ENCODE measurements at places on chromosomes 11 and 22.
A peak's percentile ranks its signal among the peaks of the same experiment; 100 is the strongest.

DNA sequence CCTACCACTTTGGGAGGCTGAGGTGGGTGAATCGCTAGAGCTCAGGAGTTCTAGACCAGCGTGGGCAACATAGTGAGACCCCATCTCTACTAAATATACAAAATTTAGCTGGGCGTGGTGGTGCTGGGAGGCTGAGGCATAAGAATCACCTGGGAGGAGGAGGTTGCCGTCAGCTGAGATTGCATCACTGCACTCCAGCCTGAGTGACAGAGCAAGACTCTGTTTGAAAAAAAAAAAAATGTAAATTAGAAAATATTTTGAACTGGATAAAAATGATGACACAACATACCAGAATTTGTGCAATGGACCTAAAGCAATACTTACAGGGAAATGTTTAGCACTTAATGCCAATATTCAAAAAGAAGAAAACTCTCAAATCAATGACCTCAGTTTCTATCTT, 46.4 kb downstream of the ATG16L2 start:
- no peak for DNase-seq

DNA sequence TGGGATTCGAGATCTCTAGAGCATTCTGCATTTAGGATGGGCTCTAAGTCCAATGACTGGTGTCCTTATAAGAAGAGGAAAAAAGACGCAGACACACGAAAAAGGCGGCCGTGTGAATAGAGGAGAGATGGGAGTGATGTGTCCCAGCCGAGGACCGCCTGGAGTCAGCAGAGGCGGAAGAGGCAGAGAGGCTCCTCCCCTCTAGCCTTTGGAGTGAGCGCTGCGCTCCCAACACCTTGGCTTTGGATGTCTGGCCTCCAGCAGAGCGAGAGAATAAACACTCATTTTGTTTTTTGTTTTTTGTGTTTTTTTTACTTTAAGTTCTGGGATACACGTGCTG, 83.0 kb upstream of the RTL6 start:
- no peak for DNase-seq

GRCh38 chr11:129189646-129190045, 2.5 kb downstream of the ARHGAP32 start:
- DNase-seq, result no peak

GRCh38 chr11:126328001-126328390, 24.1 kb downstream of the DCPS start:
- no peak for DNase-seq

DNA sequence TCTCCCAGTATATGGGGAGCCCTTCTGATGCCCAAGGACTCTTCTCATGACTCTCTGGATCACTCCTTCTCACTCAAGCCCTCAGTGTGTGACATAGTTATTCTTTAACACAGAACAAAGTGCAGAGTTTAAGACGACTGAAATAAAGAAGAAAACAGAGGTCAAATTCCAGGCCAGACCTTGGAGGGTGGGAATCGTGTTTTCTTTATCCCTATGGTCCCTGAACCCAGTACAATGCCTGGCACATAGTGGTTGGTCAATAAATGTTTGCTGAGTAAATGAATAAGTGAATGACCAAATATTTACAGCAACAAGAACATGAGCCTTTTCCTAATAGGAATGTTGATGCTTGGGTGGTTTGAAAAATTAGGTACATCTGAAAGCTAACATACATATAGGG, 28.8 kb downstream of the VSTM5 start:
- DNase-seq, result no peak

DNA sequence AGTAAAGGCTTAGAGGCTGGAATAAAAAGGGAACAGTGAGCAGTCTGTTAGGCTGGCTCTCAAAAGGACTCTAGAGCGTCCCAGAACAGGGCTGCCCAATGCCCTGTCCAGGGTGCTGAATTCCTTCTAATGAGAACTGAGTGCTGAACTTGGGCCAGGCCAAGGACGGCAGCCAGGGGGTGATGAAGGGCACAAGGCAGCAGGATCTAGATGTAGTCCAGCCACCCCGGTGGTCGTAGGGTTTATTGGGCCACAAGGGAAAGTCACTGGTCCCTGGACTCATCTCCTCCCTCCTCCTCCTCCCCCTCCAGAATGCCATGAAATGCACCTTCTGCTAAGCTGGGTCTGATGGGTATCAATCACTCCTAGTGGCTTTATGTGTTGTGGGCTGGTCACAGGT, 19.2 kb downstream of the NPTXR start:
- DNase-seq, result peak; percentile 14

DNA sequence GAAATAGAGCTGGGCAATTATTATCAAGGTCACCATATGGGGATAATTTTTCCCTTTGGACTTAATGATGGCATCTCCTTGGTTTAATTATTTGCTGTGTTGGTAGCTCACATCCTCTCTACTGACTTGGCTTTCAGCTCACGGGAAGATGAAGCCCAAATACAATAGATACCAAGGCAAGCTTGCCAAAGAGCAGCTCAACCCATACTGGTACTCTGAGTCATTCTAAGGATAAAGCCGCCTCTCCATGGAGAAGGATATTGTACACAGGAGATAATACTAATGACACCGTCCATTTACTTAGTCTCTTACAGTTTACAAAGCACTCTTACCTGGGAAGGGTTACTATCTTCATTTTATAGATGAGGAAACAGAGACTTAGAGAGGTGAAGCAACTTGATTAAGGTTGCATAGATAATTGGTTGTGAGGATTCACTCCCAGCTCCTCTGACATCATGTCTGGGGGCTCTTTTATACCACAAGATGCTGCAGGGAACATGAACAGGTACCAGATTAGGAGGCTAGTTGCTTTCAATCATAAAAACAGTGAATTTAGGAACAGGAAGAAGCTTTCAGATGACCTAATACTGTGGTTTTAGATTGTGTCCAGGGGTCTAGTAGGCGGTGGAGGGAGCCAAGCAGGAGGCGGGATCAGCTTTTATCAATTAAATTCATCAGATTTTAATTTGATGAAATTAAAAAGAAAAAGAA, 48.3 kb upstream of the PICALM start:
- DNase-seq, result no peak

DNA sequence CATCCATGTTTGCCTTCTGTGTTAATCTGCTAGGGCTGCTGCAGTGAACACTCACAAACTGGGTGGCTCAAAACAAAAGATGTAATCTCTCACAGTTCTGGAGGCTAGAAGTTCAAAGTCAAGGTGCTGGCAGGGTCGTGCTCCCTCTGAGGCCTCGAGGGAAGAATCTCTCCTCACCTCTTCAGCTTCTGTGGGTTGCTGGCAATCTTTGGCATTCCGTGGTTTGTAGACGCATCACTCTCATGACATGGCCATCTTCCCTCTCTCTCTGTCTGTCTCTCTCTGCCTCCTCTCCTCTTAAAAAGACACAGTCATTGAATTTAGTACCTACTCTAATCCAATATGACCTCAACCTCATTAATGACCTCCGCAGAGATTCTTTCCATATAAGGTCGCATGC, 78.8 kb downstream of the TSPAN18 start:
- no peak for DNase-seq

DNA sequence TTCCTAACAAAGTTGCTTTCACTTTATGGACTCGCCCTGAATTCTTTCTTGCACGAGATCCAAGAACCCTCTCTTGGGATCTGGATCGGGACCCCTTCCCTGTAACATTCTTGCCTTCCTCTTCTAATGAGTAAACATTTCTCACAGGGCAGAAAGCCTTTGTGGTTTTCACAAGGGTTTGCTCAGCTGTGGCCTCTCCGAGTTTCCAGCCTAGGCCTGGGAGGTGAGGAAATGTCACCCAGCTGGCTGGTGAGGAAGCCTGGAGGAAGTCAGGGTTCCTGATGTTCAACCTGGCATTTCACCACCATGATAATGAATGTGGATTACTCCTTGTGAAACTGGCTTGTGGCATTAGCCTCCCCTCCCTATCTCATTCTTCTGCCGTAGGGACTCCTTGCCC, 224.9 kb downstream of the DSCAML1 start:
- no peak for DNase-seq

DNA sequence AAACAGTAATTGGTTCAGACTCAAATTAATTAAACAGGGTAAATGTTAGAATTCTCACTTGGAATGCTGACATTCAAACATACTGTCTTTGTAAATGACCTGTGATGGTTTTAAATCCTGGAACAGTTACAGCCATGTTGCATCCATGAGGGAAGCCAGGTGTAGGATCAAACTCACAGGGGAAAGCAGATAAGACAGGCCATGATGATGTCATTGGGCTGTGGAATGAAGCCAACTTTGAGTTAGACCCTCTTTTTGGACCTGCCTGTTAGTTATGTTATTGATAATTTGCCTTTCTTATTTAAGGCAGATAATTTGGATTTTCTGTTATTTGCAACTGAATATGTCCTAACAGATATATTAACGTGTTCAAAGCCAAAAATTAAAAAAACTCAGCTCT, 39.3 kb upstream of the ABTB2 start:
- no peak for DNase-seq

DNA sequence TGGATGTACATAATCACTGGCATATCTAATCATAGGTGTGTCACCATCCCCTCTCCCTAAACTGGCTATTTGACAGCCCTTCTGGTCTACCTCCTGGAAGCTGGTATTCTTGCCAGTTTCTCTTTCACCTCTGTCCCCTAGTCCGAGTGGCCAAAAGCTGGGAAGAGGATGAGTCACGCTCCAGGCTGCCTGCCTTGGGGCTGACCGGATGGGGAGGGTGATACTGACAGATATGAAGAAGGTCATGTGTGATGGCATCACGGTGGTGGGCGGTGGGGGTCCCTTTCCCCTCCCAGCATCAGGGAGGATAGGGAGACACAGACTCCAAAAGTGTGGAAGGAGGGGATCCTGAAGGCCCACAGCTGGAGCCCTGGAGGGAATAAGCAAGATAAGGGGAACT, 4.8 kb downstream of the OAF start:
- no peak for DNase-seq

DNA sequence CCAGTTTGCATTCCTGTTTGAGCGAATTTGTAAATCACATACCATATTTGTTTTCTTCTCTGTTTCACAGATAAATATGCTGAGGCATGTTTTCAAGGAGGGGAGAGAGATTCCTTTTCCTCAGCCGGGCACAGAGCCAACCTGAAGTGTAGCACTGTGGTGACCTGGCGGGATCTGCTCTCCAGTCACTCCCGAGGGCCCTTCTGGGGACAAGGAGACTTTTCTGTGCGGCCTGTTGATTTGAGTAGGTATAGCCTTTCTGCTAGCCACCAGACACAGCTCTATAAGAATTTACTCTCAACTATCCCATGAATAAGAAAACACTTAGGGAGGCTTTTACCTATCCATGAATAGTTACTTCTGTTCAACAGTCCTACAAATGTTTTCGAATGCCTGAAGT, 63.5 kb upstream of the FDX1 start:
- DNase-seq, result no peak

DNA sequence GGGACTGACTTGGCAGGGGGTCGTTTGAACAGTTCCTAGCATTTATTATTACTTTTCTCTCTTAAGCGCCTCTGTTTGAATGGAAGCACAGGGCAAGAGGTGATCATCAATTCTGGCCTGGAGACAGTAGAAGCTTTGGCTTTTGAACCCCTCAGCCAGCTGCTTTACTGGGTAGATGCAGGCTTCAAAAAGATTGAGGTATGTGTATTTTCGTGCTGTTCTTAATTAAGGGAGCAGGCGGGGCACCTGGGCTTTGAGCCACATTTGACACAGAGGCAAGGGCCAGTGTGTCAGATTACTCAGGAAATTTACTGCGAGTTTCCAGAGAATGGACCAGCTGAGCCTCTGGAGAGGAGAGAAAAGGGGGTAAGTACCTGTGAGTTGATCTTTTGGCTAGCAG, 102.4 kb upstream of the SORL1-AS1 start:
- no peak for DNase-seq

DNA sequence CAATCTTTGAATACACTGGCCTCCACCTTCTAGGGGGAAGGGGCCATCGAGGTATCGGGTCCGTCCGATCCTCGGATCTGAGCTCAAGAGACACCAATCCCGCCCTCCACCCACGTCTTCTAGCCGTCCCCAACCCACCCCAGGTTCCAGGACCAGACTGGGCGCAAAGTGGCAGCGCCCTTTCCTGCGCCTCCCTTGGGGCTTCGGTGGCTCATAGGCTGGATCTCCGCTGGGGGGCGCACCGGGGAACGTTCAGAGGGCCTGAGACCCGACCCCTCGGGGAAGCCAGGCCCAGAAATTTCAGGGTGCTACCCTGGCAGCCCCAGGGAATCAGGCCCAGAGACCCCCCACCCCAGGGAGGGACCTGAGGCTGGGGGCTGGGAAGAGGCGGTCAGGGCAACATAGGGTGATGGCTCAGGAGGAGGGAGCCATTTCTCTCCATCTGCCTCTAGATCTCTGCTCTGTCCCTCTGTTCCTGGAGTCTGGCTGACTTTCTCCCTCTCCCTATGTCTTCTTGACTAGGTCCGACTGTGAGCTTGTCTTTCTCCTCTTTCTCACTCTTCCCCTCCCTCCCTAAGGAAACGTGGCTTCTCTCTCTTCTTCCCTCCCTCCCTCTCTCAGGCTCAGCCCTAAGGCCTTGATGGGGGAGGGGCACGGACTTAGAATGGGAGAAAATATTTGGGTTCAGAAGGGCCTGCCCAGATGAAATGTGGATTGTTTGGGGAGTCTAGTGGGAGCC, 1.1 kb downstream of the CREB3L1 start:
- peak; percentile 9 for DNase-seq

GRCh38 chr11:131353766-131354165, 16.6 kb upstream of the NTM start:
- no peak for DNase-seq

DNA sequence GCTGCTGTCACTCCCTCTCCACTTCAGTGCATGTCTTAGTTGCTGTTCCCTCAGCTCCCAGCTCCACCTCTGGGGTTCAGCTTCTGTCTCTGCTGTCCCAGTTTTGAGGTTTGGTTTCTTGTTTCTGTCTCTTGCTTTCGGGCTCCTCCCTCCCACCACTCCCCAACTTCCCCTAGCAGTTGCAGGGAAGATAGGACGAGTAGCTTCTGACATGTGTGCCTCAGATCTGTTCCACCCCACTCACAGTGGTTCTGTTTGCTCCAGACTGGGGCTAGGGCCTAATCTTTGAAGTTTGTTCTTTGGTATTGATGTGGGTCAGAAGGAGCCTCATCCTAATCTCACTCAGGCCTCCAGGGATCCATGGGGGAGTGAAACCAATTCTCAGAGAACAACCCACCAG, 2.6 kb upstream of the RRM1 start:
- no peak for DNase-seq

GRCh38 chr22:46534177-46534776, 3.1 kb downstream of the CELSR1 start:
- no peak for DNase-seq

GRCh38 chr11:83545494-83546260, 259.5 kb upstream of the CCDC90B start:
- DNase-seq, result no peak

DNA sequence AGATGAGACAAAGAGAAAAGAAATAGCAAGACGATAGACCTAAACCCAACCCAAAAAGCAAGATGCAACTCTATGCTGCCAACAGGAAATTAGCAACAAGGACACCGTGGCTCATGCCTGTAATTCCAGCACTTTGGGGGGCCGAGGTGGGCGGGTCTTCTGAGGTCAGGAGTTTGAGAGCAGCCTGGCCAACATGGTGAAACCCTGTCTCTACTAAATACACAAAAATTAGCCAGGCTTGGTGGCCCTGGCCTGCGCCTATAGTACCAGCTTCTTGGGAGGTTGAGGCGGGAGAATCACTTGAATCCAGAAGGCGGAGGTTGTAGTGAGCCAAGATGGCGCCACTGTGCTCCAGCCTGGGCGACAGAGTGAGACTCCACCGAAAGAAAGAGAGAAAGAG, 24.3 kb upstream of the IL10RA start:
- no peak for DNase-seq
